SK-N-DZ (cell line): ENCODE measurements at places on chromosomes 4 and X.

- no peak for DNase-seq
Measured at GRCh38 chr4:663046-663437, 11.0 kb downstream of the ATP5ME start.

DNA sequence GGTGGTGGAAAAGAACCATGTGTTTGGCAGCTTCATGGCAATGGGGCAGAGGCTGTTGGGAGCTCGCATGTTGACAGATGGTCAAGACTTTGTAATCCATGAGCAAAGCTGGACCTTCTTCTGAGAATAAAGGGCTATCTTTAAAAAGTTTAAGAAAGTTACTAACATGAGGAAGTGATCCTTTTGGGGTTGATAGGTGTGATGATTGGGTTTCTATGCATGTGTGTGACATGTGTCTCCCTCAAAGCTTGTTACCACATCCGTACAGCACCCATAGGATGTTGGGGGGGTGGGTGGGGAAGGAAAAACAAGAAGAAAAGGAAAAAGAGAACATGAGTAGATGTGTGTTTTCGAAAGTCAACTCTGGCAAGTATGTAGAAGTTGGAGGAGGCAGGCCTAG is 123.0 kb upstream of the TLR3 start:
- no peak for DNase-seq

- no peak for DNase-seq
Measured at GRCh38 chr4:100299046-100299840, 109.0 kb upstream of the DDIT4L start.

DNA sequence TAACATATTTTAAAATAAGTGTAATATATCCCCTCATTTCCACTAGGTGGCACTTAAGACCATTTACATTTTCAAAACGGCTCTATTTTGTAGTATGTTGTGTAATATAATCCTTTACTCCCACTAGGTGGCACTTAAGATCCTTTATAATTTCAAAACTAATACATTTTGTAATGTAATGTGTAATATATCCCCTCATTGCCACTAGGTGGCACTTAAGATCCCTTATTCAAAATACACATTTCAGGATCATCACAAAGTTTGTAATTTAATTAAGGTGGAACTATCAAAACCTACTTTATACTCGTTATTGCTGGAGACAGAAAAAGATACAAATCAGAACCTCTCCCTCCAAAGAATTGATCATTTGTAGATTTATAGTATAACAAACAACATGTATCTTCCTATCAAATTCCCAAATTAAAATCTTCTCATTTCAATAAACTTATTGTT is 132.5 kb downstream of the ARHGAP6 start:
- DNase-seq: peak; percentile 81

- no peak for DNase-seq
Measured at GRCh38 chr4:87856816-87857215, 24.0 kb downstream of the MEPE start.
